ENCODE measurements at places on chromosomes 6 and 20.

- no peak for DNase-seq
Measured at GRCh38 chr6:54493138-54493537, 184.9 kb downstream of the TINAG start.

GRCh38 chr20:1003920-1004697 lies 2.0 kb upstream of the RSPO4 start:
- DNase-seq = no peak

GRCh38 chr20:57398231-57398821 lies 7.1 kb downstream of the RBM38 start:
- DNase-seq = peak; percentile 89

GRCh38 chr6:76518443-76518842 lies 446.0 kb upstream of the IMPG1 start:
- no peak for DNase-seq

DNA sequence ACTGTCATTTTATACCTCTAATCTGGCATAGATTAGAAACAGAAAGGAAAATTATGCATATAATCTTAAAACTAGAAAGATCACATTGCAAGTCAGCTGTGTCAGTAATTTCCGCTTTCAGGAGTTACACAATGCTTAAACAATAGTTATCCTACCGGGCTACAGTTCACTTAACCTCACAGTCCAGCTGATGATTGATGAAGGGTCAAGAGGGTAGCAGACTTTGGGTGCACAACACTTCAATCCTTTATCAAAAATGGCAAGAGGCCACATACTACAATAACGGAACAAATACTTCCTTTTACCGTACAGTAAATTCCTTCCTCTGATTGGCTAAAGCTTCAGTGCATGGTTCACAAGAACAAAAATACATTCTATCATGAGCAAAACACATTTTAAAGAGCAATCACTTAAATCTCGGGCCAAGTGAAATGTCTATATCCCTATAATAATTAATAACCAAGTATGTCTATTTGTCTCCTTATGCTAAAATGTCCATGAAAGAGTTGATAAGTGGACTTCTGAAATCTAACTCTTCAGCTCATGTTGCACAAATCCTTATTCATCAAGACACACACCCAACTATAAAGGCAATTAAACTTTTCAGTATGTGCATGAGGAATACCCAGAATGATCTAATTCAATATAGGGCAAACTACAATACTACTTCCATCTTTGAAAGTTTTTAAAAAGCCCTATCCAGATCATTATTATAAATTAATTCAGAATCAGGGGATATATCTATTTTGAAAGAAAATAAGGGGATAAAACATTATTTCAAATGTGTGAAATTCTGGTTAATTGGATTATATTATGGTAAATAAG lies 76.8 kb downstream of the HIVEP2 start:
- DNase-seq = no peak

- DNase-seq = no peak
Measured at GRCh38 chr20:19652591-19653026, 105.4 kb upstream of the RIN2 start.

DNA sequence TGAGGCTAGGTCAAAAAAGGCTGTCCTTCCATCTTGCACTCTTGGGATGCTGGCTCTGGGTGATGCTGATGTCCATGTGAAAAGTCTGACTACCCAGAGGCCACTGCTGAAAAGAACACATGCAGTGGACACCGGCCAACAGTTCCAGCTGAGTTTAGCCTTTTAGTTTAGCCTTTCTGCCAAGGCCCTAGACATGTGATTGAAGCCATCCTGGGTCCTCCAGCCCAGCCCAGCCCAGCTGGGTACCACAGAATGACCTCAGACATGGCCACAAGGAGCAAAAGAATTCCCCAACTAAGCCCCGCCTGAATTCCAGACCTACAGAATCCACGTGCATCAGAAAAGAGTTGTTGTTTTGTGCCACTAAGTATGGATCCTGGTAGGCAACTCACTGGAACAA lies 17.4 kb downstream of the PIGT start:
- DNase-seq = no peak

DNA sequence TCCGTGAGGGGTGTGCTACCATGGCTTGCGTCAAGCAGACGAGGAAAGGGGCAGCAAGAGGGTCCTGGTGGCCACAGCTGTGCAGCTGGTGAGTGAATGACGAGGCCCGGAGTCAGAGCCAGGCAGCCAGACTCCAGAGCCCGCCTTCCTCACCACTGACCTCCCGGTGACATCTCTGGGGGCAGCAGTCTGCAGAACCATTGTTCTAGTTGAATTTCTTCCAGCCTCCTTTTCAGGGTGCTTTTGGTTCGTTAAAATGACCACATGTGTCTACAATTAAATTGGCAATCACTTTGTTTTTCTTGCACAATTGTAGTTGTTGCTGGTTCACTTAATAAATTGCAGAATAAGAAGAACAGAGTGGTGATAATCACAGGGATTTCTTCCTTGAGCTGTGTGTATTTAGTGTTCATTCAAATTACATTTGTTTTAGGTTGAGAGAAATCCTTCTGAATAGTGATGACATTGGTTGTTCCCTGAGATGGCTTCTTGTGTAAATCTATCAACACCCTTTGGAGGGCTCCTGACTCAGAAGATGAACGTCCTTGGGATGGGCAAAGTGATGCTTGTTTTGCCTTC lies 96.4 kb downstream of the TULP4 start:
- DNase-seq = no peak

DNA sequence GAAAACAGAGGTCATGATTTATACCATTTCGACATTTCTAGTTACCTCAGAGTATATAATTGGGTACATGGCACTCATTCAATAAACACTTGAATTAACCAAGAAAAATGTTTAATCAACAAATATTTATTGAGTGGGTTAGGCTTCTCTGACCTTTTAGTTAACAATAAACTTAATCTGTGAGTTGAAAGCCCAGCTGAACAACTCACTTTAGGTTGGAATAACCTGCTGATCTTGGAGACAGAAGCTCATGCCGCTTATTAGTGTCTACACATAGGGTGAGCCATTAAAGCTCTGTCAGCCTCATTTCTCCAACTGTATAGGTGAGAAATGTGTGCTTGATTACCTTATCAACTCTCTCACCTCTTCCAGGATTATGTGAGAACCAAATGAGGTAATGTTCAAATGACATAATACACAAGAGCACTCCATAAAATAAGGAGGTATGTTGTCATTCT lies 98.2 kb upstream of the DTNBP1 start:
- no peak for DNase-seq

DNA sequence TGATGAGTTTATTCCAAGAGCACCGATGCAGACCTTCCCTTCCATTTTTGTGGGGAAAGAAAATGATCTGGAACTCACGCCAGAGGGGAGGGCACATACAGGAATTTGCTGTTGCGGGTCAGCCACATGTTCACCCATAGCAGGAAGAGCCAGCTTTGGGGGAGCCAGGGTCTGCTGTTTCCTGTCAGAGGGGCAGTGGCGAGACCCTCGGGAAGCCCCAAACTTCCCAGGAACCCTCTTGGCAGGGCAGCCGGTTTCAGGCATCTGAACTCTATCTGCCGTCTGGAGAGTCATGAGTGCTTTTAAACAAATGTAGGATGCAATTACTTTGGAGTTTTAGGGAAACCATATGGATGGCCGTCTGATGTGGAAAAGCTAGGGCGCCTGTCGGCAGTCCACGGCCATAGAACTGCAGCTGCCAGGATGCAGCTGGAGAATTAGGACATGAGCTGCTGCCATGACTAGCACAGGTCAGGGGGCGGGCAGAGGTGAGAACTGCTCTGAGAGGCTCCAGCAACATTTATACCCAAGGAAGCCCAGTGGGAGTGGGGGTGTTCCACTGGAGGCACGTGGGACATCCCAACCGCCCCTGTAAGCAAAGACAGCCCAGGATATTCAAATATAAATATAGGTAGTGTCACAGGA lies 14.8 kb upstream of the SERPINB9 start:
- DNase-seq = no peak

DNA sequence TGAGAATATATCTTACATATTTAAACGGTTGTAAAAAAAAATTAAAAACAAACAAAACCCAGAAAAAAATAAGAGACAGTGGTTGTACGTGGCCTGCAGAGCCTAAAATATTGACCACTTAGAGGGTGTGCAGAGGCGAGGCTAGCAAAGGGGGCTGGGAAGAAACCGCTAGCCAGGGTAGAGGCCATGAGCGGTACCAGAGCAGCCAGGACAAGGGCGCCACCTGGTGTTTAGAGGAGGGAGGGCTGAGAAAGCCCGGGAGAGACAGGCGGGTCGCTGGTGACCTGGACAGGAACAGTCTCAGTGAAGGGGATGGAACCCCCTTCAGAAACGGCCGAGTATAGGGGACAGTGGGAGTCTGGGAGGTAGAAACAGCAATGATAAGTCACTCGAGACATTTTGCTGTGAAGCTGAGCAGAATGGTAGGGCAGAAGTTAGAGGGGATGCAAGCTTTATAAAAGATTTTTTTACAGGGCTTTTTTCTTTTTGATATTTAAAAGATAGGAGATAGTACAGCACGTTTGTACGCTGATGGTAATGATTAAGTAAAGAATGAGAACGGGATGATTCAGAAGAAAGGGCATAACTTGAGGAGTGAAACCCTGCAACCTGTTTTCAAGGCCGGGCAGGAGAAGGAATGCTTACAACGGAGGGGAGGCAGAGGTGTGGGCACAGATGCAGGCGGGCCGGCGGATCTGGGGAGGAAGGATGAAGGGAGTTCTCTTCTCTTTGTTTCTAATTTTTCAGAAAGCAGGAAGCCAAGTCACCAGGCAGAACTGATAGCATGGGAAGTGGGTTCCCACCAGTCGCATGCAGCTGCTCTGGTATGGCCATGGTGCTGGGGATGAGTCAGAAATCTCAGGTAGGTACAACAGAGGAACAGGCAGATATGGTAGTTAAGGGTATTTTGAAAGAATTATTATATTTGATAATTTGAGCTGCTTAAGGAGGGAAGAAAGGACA lies 76.2 kb downstream of the FAM229B start:
- peak; percentile 60 for DNase-seq

DNA sequence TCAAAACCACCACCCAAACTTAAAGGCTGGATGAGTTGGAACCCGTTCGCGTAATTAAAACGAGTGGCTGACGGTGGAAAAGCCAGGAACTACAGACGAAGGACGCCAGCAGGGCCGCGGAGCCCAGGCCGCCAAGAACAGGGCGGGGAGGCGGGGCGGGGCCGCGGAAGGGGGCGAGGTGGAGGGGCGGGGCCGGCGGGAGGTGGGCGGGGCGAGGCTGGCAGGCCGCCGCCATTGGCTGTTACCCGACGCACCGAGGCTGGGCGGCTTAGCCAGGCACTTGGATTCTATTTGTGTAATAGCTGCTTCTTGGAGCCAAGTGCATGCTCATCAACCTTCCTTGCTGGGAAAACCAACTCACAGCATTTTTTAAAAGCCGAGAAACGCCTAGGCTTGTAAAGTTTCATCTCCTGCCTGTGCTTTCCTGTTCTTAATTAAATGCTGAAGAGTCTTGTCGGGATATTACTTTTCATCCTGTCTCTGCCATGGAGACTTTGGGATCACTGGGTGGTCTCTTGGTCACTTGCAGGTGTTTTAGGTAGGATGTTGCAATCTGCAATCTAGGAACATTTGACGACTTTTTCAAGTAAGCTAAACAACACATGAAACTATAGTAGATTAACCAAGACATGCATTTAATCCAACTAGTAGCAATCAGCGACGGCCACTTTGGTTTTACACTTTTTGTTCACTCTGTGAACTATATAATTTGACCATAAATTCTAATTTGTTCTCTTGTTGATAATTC lies 245.0 kb downstream of the ARID1B start:
- peak; percentile 58 for DNase-seq

- DNase-seq = no peak
Measured at GRCh38 chr6:1729133-1729749, 119.5 kb downstream of the FOXC1 start.

DNA sequence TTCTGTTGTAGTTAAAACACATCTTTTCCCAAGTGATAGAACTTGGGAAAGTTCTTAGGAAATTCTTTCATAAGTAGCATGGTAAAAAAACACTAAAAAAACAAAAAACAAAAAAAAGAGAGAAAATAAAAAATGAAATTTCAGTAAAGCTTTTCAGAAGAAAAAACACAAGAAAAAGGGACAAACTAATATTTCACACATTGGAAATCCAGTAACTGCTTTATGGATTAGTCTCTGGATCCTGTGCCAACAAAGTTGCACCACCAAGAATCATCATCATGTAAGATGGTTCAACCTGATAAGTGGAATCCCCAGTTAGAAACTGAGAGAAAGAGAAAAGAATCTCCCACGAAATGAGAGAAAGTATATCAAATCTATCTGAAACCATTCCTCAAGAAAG lies 144.2 kb downstream of the GMDS start:
- no peak for DNase-seq

DNA sequence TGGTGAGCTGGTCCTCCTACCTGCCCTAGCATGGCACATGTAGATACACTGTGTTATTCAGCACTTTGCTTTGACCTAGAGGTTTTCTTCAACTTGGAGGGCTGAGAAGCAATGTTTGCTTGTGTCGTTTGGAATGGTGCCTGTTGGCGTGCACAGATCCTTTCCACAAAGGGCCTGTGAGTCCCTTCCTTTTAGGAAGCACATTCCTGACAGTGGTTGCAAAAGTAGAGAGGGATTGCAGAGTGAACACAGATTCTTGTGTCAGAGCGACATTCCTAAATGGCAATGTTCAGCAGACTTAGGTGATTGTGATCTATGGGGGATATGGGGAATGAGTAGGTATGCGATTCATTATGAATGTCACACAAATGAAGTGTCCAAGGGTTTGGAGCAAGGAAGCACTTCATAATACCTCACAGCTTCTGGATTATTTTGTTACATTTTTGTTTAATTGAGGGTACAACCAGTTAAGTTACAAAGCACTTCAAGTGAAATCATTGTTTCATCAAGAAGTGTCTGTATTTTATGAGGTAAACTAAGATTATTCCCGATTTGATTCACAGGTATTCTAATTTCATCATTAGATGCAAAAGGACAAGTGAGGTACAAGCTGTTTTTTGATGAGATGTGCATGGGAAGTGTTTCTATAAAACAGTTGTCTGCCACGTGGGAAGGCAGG lies 713 bp upstream of the RNF144B start:
- no peak for DNase-seq

- no peak for DNase-seq
Measured at GRCh38 chr6:138562691-138563090, 63.4 kb upstream of the NHSL1 start.

GRCh38 chr6:159170999-159171712 lies 2.0 kb downstream of the FNDC1 start:
- no peak for DNase-seq

DNA sequence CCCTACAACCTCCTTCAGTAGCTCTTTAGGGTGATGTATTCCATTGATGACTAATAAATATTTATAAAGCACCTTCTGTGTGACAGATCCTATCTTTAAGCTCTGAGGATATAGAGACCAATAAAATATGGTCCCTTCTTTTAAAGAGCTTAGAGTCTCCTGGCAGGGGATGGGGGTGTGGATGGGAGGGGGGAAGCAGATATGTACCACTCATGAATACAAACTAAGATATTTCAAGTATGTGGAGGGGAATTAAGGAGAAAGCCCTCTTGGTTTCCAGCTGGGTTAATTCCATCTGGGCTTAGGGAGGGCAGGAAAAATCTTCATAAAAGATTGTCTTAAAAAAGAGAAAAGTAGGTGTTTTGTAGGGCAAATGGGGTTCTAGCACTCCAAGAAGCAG lies 21.6 kb upstream of the FBXO9 start:
- no peak for DNase-seq
